ENCODE measurements at places on chromosomes 5 and 9.
A peak's percentile ranks its signal among the peaks of the same experiment; 100 is the strongest.

- peak; percentile 94 for DNase-seq
Observed at GRCh38 chr9:77495834-77496671, 152.1 kb downstream of the GNA14 start.

GRCh38 chr5:36630201-36631145, 24.1 kb downstream of the SLC1A3 start:
- DNase-seq: no peak

GRCh38 chr9:133771486-133772482, 33.6 kb upstream of the SARDH start:
- no peak for DNase-seq

DNA sequence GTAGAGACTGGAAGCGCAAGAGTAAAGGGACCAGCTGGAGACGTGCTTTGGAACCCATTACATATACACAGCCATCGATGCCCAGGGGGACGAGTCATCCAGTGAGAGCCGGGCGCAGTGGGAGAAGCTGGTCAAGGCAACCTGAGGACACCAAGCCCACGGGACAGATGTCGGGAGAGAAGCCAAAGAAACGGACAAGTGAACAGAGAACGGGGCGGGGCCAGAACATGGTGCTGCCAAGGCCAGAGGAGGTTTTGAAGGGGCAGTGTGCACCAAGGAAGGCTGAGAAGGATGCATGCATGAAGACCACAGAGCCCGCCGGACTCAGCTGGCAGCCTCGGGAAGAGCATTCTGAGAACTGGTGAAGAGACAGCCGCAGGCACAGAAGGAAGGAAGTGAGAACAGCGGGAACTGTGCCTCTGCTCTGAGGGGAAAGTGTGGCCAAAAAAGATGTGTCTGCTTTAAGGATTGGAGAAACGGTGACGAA, 20.3 kb downstream of the CAMSAP1 start:
- peak; percentile 14 for DNase-seq

DNA sequence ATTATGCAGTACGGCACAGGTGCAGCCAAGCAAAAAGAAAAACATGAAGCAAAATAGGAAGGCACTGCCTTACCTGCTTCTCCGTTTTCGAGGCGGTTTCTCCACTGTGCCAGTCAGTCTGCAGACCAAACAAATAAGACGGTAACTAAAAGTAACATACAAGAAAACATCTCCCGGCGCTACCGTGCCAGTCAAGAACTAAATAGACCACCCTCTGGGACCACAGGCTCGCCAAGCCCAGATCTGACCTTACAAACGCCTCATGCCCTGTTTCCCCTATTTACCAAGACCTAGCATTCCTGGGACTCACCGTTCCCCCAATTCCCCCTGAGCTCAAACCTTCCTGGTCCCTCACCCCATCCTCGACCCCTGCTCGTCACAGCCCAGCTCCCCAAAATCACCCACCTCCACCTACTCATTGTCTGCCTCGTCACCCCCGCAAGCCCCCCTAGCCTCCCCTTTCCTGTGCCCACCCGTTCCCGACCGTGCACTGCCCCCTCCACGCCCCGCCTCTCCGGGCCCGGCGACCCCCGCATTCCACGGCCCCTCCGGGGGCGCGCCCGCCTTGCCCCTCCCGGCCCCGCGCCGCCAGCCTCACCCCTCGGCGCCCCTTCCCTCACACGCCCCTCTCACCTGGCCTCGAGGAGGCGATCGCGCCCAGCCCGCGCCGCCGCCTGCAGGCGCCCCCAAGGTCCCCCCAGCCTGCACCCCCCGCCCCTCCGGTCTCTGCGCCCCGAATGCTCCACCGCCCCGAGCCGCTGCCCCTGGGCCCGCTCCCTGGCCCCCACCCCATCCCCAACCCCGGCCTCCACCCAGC, 560 bp downstream of the SCAI start:
- DNase-seq: no peak

- no peak for DNase-seq
Observed at GRCh38 chr9:137192859-137193258, 4.4 kb downstream of the SSNA1 start.

- peak; percentile 50 for DNase-seq
Observed at GRCh38 chr9:121637713-121638220, 13.7 kb upstream of the DAB2IP start.

GRCh38 chr9:136328011-136328621, 777 bp downstream of the GPSM1 start:
- DNase-seq: no peak

DNA sequence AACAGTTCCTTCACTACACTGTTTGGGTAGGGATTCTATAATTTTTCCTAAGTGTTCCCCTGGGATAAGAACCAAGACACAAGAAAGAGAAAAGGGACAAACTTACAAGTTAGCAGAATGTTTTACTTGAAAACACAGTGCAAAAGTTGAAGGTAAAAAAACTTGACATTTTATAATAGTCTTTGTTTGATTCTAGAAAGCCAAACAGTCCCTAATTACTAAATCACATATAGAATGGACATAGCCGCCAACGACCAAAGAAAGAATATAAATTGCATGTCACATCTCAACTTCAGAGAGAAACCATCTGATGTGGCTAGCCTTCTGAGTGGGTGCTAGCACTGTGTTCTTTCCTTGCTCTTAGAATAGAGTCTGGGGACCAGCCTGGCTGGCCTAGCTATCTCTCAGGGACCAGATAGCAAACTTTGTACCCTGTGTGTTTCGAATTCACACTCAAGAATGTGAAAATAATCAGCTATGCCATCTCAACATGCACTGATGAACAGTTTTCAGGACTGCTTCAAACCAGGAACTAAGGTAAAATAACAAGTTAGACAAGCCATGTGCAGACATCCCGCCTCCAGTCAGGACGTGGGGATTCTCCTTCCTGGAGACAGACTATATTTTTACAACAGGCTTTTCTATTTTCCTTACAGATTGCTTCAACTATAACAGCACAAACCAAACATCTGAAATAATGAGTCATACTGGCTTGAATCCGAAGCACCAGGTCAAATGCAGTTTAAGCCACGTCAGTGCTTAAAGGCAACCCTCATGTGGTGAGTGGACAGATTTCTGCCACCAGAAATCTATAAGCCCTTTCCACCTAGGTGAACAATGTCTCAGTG, 53.7 kb downstream of the LHFPL2 start:
- DNase-seq: peak; percentile 92

- DNase-seq: peak; percentile 88
Observed at GRCh38 chr9:13942695-13943094, 371.2 kb downstream of the NFIB start.

DNA sequence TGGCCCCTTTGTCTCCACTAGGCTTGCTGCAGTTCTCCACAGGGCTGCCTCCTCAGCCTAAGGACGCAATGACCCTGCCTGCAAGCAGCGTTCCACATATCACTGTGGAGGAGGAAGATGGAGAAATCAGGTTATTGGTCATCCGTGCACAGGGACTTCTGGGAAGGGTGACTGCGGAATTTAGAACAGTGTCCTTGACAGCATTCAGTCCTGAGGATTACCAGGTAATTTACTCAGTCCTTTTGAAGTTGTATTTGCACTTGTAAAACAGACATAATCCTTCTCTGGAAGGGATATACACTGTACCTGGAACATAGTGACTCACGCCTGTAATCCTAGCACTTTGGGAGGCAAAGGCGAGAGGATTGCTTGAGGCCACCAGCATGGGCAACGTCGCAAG, 116.6 kb downstream of the ADGRV1 start:
- DNase-seq: no peak

GRCh38 chr5:149452007-149452664, 73.0 kb upstream of the IL17B start:
- DNase-seq: no peak

DNA sequence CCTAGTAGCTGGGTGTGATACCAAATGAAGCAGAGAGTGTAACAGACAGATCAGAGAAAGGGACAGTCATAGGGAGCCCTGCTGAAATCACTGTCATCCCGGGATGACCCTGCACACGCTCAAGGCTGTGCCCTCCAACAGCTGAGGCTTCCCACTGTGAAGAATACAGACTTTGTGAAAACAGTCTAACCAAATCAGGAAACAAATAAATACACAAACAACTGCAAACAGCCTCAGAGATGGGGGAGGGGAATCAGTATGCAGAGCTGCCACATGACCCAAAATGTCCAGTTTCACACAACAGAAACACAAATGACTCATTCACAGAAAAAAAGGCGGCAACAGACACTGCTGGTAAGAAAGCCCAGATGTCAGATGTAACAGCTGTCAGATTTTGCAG, 101.9 kb downstream of the ADAMTS2 start:
- peak; percentile 63 for DNase-seq

DNA sequence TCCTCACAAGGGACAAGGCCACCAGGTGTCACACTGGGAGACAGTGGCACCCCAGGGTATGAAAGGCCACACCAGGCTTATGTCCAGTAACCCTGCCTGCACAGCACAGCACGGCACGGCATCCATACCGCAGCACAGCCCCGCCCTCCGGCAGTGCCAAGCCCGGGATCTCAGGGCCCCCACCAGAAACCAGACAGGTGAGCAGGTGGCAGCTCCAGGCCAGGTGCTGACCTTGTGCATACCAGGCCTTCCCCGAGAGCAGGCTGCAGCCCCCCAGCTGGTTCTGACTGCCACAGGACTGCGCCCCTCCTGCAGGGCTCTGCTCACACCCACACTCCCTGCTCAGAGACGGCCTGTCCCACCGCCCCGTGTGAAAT, 56.5 kb downstream of the ADAMTS2 start:
- DNase-seq: no peak

DNA sequence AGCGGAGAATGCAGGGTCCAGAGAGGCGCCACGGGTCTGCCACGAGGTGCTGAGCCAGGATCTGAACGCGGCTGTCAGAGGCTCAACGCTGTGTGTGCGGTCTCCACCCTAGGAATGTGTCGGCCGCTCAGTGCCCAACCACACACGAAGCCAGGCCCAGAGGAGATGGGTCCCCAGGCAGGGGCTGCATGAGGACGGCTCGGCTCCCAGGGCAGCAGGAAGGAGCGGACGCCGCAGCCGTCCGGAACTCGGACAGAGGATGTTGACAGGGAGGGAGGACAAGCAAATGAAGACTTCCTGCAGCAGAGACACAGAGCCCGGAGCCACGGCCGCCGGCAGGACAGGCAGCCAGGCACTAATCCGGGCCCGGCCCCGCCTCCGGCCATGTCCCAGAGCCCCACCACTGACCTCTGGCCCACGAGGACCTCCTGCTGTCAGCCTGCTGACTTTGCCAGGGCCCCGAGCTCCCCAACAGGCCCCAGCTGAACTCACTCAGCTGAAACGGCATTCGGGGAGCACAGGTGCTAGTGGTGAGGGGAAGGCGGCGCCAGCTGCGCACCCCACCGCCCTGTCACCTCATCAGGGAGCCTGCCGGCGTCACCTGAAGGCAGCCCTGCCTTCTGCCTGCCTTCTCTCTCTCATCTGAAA, 12.7 kb downstream of the VAV2 start:
- DNase-seq: peak; percentile 28

- DNase-seq: no peak
Observed at GRCh38 chr5:143041461-143041860, 271.3 kb downstream of the ARHGAP26 start.

- DNase-seq: no peak
Observed at GRCh38 chr9:34370970-34371880, 5.5 kb downstream of the MYORG start.

DNA sequence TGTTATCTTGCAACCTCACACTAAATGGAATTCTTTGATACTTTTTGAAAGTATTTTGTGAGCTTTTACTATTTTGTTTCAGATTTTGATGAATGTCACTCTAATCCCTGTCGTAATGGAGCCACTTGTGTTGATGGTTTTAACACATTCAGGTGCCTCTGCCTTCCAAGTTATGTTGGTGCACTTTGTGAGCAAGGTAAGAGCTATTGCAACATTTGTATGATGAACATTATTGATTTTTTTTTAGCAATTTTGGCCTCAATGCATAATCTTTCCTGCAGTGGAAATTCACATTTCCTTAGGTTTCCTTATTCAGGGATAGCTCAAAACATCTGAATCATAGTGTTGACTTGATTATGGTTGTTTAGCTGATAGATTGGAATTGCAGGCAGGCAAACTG, 76.3 kb downstream of the VCAN start:
- no peak for DNase-seq

DNA sequence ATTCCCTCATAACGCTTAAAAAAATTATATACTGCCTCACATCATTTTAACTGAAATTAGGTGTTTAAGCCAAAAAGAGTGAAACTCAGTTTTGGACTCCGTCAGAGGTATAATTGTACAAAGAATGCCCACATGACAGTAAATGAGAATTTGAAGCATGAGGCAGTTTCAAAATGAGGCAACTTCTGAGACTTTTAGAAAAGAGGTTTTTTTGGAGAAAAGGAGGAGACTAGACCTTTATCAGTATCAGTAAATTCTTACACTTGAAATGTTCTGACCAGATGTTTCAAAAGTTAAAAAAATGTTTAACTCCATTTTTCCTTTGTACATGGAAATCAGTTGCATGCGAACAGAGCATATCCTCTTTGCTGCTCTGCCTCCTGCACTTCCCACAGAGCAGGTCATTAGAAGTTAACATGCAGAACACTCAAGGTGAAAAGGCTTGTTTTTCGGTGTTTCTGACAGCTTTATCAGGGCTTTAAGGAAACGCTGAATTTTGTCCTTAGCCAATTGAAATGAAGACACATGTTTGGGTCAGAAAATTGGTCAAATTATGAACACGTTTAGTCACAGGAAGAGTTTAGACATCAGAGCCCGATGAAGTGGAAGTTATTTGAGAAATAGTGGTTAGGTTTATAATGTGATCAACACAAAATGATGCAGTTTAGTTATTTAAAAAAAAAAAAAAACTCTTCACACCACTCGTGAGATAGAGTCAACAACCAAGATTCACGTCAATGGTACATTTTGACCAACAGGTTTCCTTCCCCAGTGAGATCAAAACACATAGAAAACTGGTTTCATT, 59.5 kb downstream of the PIK3R1 start:
- DNase-seq: no peak

- peak; percentile 62 for DNase-seq
Observed at GRCh38 chr5:32076699-32077695, 97.1 kb downstream of the GOLPH3 start.

DNA sequence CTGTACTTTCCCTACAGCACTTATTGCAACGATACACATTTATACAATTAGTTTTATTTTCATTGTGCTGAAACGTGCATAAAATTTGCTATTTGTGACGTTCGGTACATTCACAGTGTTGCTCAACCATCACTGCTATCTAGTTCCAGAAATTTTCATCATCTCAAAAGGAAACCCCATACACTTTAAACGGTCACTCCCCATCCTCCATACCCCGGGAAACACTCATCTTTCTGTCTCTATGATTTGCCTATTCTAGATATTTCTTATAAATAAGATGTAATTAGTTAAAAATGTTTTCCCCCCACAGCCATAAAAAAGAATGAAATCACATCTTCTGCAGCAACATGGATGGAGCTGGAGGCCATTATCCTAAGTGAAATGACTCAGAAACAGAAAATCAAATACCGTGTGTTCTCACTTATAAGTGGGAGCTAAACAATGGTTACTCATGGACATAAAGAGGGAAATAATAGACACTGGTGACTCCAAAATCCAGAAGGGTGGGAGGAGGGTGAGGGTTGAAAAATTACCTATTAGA, 40.2 kb upstream of the TEX48 start:
- DNase-seq: peak; percentile 92

- peak; percentile 27 for DNase-seq
Observed at GRCh38 chr5:149317281-149318048, 27.8 kb upstream of the GRPEL2 start.

Measured in fibroblast of gingiva (primary cell).